Heart left ventricle (tissue), 16 donors: ENCODE measurements at places on chromosomes 3 and 15. TPM values are rescaled to one million over a fixed set of nuclear protein-coding genes. Genes with fewer than 3 reads are reported as not detected.

- H3K27me3 ChIP-seq, result no peaks in the 10 kb centered on the region
- H3K4me3 ChIP-seq, result no peak overlapping the region
- H3K27ac ChIP-seq, result peak overlapping the region; percentile 91
These were observed 42.9 kb downstream of the ADCY5 start for GRCh38 chr3:123405936-123406510.

The ACTRT3 gene
- 0.54 TPM for total RNA-seq

The CCRL2 gene
- total RNA-seq, result 1.3 TPM

The THBS1 gene
- total RNA-seq, result 38.1 TPM

DNA sequence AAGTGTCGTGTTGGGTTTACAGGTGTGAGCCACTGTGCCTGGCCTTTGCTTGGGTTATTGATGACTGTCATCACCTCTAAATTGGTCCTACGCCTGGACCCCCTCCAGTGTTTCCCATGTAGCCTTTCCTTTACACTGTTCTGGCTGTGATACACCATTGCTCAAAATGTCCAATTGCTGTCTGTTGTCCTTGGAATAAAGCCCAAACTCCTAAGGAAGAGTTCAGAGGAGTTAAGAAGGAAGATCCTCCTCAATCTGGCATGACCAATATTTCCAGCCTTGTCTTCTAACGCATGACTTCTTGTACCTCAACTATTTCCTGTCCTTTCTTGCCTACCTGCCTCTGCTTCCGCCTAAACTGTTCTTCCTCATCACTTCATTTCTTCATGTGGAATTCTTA, 113.1 kb downstream of the POLR2M start:
- no peak overlapping the region for H3K4me3 ChIP-seq
- no peak overlapping the region for H3K27ac ChIP-seq
- DNase-seq, result no peak
- no peaks in the 10 kb centered on the region for H3K4me1 ChIP-seq

- H3K27me3 ChIP-seq, result peaks cover 11% of the 10 kb centered on the region
- H3K4me3 ChIP-seq, result no peak overlapping the region
- no peaks in the 10 kb centered on the region for H3K36me3 ChIP-seq
- H3K27ac ChIP-seq, result no peak overlapping the region
- DNase-seq, result no peak
These were observed 59.8 kb upstream of the CACNA2D3 start for GRCh38 chr3:54062546-54062945.

- no peaks in the 10 kb centered on the region for H3K4me1 ChIP-seq
- H3K4me3 ChIP-seq, result no peak overlapping the region
- H3K27me3 ChIP-seq, result no peaks in the 10 kb centered on the region
These were observed 53.2 kb downstream of the RPL22L1 start for GRCh38 chr3:170816841-170817240.

- DNase-seq, result peak; percentile 53
- peaks cover 9% of the 10 kb centered on the region for H3K4me1 ChIP-seq
- no peak overlapping the region for H3K4me3 ChIP-seq
- H3K27me3 ChIP-seq, result no peaks in the 10 kb centered on the region
- peak overlapping the region; percentile 50 for H3K27ac ChIP-seq
These were observed 529.6 kb downstream of the SHQ1 start for GRCh38 chr3:72318504-72319193.

- no peak overlapping the region for H3K4me3 ChIP-seq
- H3K27me3 ChIP-seq, result no peaks in the 10 kb centered on the region
- DNase-seq, result no peak
- H3K27ac ChIP-seq, result no peak overlapping the region
These were observed 288.4 kb upstream of the GOLGA6L4 start for GRCh38 chr15:83947156-83947555.

The KBTBD12 gene
- total RNA-seq, result 34.4 TPM

- no peaks in the 10 kb centered on the region for H3K4me1 ChIP-seq
- no peak overlapping the region for H3K4me3 ChIP-seq
- H3K27me3 ChIP-seq, result no peaks in the 10 kb centered on the region
- no peak overlapping the region for H3K27ac ChIP-seq
- H3K36me3 ChIP-seq, result no peaks in the 10 kb centered on the region
- DNase-seq, result no peak
These were observed 22.7 kb upstream of the CHL1 start for GRCh38 chr3:173886-174285.

GRCh38 chr3:15216501-15216900, 10.5 kb downstream of the CAPN7 start:
- peaks cover 13% of the 10 kb centered on the region for H3K4me1 ChIP-seq
- DNase-seq, result no peak
- H3K27ac ChIP-seq, result no peak overlapping the region
- H3K4me3 ChIP-seq, result no peak overlapping the region
- peaks cover 98% of the 10 kb centered on the region for H3K36me3 ChIP-seq
- no peaks in the 10 kb centered on the region for H3K27me3 ChIP-seq

GRCh38 chr15:86906376-86906775, 826.7 kb downstream of the AGBL1 start:
- H3K36me3 ChIP-seq, result no peaks in the 10 kb centered on the region
- no peak for DNase-seq
- H3K4me1 ChIP-seq, result no peaks in the 10 kb centered on the region
- no peaks in the 10 kb centered on the region for H3K27me3 ChIP-seq
- H3K4me3 ChIP-seq, result no peak overlapping the region

The ZBED2 gene
- total RNA-seq, result not detected

GRCh38 chr3:89171687-89172545, 64.5 kb downstream of the EPHA3 start:
- H3K36me3 ChIP-seq, result no peaks in the 10 kb centered on the region
- no peaks in the 10 kb centered on the region for H3K27me3 ChIP-seq
- H3K4me1 ChIP-seq, result no peaks in the 10 kb centered on the region
- H3K4me3 ChIP-seq, result no peak overlapping the region
- H3K27ac ChIP-seq, result no peak overlapping the region

The FRMD5 gene
- total RNA-seq, result 35.4 TPM

DNA sequence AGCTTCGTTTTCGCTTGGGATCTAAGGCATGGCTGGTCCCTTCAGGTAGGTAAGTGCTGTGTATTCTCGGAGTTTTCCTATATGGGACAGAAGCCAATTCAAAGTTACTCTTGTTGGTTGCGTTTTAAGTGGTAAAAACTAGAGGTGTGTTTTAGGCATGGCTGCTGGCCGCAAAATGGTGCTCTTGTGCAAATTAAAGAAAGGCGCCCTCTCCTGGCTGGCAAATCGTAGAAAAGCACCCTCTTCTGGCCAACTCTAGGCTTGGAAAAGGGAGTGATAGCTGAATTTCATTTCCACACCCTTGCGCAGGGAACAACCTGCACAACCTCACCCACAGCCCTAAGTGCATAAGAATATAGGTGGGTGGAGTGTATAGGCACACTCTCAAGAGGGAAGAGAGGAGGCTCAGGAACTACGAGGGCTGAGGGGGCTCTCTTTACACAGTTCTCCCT, 23.5 kb downstream of the DRD3 start:
- H3K4me1 ChIP-seq, result peaks cover 7% of the 10 kb centered on the region
- no peaks in the 10 kb centered on the region for H3K27me3 ChIP-seq
- no peaks in the 10 kb centered on the region for H3K36me3 ChIP-seq
- DNase-seq, result peak; percentile 29
- no peak overlapping the region for H3K4me3 ChIP-seq

- no peaks in the 10 kb centered on the region for H3K4me1 ChIP-seq
- no peak for DNase-seq
- H3K36me3 ChIP-seq, result no peaks in the 10 kb centered on the region
- H3K27ac ChIP-seq, result no peak overlapping the region
These were observed 7.0 kb downstream of the MINDY4B start for GRCh38 chr3:150898046-150898754.

The MORC1 gene
- total RNA-seq, result not detected

DNA sequence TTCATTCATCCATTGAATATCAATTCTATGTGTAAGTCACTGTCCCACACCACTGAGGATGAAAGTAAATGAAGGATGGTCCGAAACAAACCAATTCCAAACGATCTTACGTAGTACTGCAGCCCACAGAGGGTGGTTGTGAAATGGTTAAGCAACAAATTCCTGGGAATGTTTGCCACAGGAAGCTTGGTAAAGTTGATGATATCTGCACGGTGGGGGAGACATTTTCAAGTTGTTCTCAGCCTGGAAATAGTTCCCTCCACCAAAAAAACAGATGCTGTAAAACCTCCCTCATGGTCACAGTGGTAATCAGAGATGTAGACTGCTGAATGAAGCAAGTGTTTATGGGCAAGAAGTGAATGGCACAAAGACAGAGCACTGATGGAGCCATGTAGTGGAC, 35.9 kb upstream of the BNC1 start:
- H3K4me3 ChIP-seq, result no peak overlapping the region
- no peak for DNase-seq
- no peaks in the 10 kb centered on the region for H3K4me1 ChIP-seq
- H3K27me3 ChIP-seq, result no peaks in the 10 kb centered on the region

DNA sequence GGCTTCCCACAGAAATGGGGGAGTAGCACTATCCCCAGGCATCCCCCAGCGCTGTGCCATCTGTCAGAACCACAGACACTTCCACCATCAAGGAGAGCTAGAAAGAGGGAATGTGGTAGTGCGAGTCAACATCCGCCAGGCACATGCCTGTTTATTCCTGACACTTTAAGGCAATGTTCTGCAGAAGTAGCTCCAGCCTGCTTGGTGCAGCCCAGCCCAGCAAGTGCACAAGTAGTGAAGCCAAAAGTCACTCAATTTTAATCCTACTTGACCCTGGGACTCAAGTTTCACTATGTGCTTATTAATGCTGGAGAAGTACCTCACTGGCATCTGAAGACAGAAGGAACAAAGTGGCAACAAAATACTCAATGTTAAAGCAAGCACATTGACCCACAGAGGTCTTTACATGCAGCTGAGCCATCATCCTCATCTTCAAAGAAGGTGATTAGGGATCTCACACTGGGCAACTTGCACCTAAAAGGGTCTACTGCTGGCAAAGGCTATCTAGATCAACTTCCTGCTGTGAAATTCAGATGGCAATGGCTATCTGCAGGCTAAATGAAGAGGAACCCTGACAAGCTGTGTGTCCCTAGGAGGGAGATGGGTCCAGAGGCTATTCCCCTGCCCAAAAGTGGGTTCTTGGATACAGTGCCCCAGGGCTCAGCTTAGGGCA, 61.4 kb upstream of the CLDN18 start:
- H3K4me1 ChIP-seq, result no peaks in the 10 kb centered on the region
- H3K27me3 ChIP-seq, result no peaks in the 10 kb centered on the region
- no peak overlapping the region for H3K27ac ChIP-seq
- DNase-seq, result no peak
- no peaks in the 10 kb centered on the region for H3K36me3 ChIP-seq
- no peak overlapping the region for H3K4me3 ChIP-seq

The FETUB gene
- 0.14 TPM for total RNA-seq

GRCh38 chr3:125250973-125251372, 38.4 kb upstream of the SLC12A8 start:
- no peak for DNase-seq
- H3K27me3 ChIP-seq, result no peaks in the 10 kb centered on the region
- H3K27ac ChIP-seq, result no peak overlapping the region
- H3K4me1 ChIP-seq, result no peaks in the 10 kb centered on the region
- no peak overlapping the region for H3K4me3 ChIP-seq

- H3K4me3 ChIP-seq, result no peak overlapping the region
- H3K4me1 ChIP-seq, result peaks cover 33% of the 10 kb centered on the region
- H3K27ac ChIP-seq, result no peak overlapping the region
- peaks cover 16% of the 10 kb centered on the region for H3K36me3 ChIP-seq
- no peak for DNase-seq
- no peaks in the 10 kb centered on the region for H3K27me3 ChIP-seq
These were observed 83.4 kb downstream of the CCK start for GRCh38 chr3:42182555-42182954.

GRCh38 chr3:113533534-113533892, 1.2 kb downstream of the SIDT1 start:
- no peak for DNase-seq
- peaks cover 20% of the 10 kb centered on the region for H3K27me3 ChIP-seq
- H3K4me3 ChIP-seq, result peak overlapping the region; percentile 60
- no peaks in the 10 kb centered on the region for H3K4me1 ChIP-seq
- H3K27ac ChIP-seq, result peak overlapping the region; percentile 5
- H3K36me3 ChIP-seq, result no peaks in the 10 kb centered on the region

- no peaks in the 10 kb centered on the region for H3K36me3 ChIP-seq
- no peak for DNase-seq
- H3K27me3 ChIP-seq, result no peaks in the 10 kb centered on the region
These were observed 2.0 kb downstream of the LYSMD2 start for GRCh38 chr15:51735228-51736010.

The GCHFR gene
- 6.6 TPM for total RNA-seq

DNA sequence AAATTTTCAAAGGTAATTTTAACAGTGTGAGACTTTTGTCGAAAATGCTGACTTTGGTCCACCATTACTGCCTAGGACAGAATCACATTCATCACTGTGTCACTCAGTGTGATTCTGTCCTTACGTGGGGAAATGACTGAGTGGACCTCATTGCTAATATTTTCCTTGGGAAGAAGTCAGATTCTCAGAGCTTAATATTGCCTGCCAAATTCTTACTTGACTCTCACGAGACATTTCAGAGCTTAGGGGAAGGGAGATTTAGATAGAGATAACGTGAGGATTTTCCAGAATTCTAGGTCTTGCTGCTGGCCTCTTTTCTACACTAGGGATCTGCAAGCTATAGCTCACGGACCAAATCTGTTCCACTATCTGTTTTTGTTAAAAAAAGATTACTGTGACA, 270.4 kb downstream of the SUCLG2 start:
- H3K27me3 ChIP-seq, result no peaks in the 10 kb centered on the region
- H3K4me3 ChIP-seq, result no peak overlapping the region

DNA sequence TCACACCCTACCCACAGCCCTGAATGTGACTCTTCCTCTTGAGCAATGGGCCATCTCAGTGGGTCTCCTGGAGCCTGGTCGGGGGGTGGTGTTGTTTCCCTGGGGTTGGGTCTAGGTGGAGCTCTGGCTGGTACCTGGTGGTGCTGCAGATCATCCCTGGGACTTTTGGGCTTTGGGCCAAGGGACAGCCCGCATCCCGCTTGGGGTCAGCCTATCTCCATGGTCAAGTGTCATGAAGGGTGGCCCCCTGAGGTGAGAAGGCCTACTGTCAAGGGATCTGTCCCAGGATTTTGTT, 202.0 kb downstream of the UBE3A start:
- H3K36me3 ChIP-seq, result no peaks in the 10 kb centered on the region
- no peak overlapping the region for H3K4me3 ChIP-seq
- H3K27ac ChIP-seq, result no peak overlapping the region
- no peaks in the 10 kb centered on the region for H3K27me3 ChIP-seq
- H3K4me1 ChIP-seq, result no peaks in the 10 kb centered on the region

GRCh38 chr3:187992609-187993008, 161.3 kb upstream of the LPP start:
- H3K4me3 ChIP-seq, result no peak overlapping the region
- DNase-seq, result no peak
- no peaks in the 10 kb centered on the region for H3K27me3 ChIP-seq
- H3K36me3 ChIP-seq, result no peaks in the 10 kb centered on the region
- no peaks in the 10 kb centered on the region for H3K4me1 ChIP-seq
- no peak overlapping the region for H3K27ac ChIP-seq

DNA sequence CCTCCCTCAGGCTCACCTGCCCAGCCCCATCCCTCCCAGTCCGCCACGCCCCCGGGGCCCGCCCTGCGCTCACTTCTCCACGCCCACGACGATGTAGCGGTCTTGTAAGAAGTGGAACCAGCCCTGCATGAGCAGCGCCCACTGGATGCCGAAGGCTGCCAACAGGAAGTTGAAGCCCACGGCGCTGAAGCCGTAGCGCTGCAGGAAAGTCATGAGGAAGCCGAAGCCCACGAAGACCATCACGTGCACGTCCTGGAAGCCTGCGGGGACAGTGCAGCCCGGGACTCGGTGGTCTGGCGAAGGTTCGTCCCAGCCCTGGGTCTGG, 9.7 kb downstream of the RHCG start:
- H3K27ac ChIP-seq, result no peak overlapping the region
- peaks cover 37% of the 10 kb centered on the region for H3K27me3 ChIP-seq
- DNase-seq, result no peak
- H3K36me3 ChIP-seq, result no peaks in the 10 kb centered on the region
- H3K4me3 ChIP-seq, result no peak overlapping the region
- no peaks in the 10 kb centered on the region for H3K4me1 ChIP-seq

The LMAN1L gene
- total RNA-seq, result 5.3 TPM

The PODXL2 gene
- total RNA-seq, result 1.0 TPM
